ENCODE measurements at places on chromosomes 6 and 20.

- peak; percentile 88 for DNase-seq
These were observed 100.9 kb upstream of the IYD start for GRCh38 chr6:150267686-150268561.

- DNase-seq = peak; percentile 57
These were observed 65.5 kb downstream of the SYNJ2 start for GRCh38 chr6:158047127-158047518.

DNA sequence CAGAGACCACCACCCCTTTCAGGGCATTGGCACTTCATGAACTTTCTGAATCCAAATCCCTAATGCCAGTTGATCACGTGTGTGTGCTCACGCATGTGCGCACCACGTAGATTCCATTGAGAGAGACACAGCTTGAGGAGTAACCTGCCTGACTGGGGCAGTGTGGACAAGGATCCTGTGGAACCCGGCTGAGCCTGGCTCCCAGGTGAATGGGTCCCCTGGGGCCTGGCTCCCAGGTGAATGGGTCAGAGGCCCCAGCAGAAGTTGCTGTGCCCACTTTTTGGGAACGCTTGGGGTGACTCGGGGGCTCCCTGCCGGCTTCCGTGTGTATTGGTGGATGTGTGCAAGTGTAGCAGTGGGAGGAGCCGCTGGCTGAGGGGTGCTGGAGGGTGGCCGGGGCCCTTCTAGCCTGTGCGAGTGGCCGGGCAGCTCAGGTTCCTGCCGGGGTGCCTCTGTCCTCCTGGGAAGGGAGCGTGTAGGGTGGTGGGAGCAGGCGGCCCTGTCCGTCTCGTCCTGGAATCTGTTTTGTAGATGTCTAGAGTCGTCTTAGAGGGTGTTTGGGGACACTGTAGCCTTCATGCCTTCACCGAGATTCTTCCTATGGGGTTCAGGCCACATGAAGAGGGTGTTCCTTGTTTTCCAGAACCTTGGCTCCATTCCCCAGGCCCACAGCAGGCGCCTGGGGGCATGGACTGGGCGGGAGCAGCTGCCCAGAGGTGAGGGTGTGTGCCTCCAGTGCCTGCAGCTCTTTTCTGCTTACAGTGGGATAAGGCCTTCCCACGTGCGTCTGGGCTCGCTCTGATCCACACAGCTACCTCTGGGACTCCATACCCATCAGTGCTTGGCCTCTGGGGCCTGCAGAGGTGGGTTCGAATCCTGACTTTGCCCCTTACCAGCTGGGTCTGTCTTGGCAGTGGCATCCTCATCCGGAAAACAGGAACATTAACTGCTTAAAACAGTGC lies 3.2 kb downstream of the RBM38 start:
- no peak for DNase-seq

DNA sequence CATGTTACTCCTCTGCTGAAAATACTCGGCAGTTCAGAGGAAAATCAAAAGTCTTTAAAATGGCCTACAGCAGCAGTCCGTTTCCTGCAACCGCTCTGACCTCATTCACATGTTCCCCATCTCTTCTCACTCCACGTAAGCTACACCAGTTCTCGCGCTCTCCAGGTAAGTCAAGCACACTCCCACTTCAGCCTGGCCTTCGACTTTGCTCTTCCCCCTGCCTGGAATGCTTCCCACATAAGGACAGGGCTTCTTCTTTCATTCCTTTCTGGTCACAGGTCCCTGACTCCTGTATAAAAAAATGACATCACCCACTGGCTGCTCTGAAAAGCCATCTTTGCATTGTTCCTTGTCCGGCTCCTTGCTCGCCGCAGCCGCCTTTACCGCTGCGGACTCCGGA lies 42.7 kb downstream of the MGME1 start:
- DNase-seq = no peak

GRCh38 chr6:83917001-83917400 lies 57.5 kb downstream of the CYB5R4 start:
- no peak for DNase-seq

DNA sequence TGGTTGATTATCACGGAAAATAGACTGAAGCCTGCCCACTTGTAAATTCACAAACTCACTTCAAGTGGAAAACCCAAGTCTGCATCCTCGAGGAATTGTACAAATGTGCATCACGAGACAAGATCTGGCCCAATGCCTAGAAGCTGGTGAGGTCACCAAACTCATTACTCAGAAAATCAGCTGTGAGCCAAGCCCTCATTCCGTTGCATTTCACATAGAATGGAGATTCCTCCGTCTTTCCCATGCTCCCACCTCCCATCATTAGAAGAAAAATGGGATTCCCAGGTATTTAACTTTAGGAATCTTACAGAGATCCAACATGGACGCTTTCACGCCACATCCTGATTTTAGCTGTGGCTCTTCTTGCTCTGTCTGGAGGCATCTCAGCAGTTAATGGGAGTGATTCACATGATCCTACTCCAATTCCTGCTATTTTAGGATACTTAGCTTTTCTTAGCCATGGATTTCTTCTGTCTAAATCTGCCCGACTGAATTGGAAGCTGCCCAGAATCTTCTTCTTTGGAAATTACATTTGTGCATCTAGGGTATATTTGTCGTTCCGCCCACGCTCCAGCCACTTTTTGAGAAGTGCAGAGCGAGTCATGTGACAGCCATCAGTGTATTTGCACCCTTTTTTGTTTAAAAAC lies 68.7 kb upstream of the STMND1 start:
- DNase-seq = peak; percentile 95

- DNase-seq = no peak
These were observed 9.8 kb downstream of the SLC22A23 start for GRCh38 chr6:3447005-3447404.
